ENCODE measurements at places on chromosomes 11 and 22.

GRCh38 chr11:111703576-111703975, 62.6 kb downstream of the PPP2R1B start:
- no peak for DNase-seq

DNA sequence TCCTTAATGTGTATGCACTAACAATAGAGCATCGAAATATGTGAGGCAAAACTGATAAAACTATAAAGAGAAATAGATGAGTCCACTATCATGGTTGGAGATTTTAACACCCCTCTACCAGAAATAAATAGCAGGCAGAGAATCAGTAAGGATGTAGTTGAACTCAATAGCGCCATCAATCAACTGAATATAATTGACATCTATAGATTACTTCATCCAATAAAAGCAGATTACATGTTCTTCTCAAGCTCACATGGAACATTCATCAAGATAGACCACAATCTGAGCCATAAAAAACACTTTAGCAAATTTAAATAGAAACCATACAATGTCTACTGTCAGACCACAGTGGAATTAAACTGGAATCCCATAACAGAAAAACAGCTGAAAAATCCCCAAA, 46.9 kb upstream of the NUP160 start:
- no peak for DNase-seq

- DNase-seq = peak; percentile 67
These were observed at the start of gene ZNF280B for GRCh38 chr22:22508274-22509176. Gene ZNF280B, minus strand, starts transcription at chr22:22508742. Its CDS starts 19,344 bp downstream, at chr22:22489398.

GRCh38 chr11:11155962-11156815, 196.9 kb downstream of the CSNK2A3 start:
- no peak for DNase-seq

- no peak for DNase-seq
These were observed 1.6 kb downstream of the GSTP1 start for GRCh38 chr11:67584881-67585873.

GRCh38 chr11:1238767-1239595, 16.1 kb downstream of the MUC5B start:
- no peak for DNase-seq

DNA sequence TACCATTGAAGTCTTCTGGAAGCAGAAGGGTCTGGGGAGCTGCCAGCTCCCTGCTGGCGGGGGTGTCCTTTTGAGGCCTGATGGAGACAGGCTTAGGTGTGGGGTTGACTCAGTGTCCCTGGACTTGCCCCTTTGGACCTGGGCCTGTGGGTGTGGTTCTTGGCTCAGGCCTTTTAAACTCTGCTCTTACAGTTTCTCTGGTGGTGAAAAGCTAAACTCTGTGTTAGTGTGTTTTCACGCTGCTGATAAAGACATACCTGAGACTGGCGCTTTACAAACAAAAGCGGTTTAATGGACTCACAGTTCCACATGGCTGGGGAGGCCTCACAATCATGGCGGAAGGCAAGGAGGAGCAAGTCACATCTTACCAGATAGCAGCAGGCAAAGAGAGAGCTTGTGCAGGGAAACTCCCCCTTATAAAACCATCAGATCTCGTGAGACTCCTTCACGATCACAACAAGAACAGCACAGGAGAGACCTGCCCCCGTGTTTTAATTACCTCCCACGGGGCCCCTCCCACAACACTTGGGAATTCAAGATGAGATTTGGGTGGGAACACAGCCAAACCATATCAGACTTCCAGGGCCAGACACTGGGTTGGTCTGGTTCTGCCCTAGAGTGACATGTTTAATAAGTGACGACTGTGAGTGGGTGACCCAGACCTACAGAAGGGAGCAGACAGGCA, 26.5 kb downstream of the GRAMD4 start:
- DNase-seq = no peak

GRCh38 chr11:111365722-111366559, 13.1 kb downstream of the POU2AF1 start:
- no peak for DNase-seq

- no peak for DNase-seq
These were observed 978 bp downstream of the FLI1 start for GRCh38 chr11:128694618-128695481.

DNA sequence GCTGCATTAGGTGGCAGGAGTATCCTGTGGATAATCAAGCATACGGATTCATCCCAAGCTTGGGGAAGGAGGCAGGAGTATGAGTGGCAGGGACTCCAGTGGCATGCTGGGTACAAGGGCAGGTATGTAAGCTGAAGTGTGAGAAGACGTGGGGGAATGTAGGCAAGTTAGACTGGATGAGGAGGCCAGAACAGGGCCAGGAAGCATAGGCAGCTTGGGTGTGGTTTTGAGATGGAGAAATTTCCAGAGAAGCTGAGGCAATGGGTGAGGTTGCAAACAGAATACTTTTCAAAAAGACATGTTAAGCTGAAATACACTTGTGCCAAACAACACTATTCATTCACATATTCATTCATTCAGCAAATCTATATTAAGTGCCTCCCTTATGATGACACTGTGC, 43.1 kb upstream of the AMOTL1 start:
- DNase-seq = peak; percentile 14

DNA sequence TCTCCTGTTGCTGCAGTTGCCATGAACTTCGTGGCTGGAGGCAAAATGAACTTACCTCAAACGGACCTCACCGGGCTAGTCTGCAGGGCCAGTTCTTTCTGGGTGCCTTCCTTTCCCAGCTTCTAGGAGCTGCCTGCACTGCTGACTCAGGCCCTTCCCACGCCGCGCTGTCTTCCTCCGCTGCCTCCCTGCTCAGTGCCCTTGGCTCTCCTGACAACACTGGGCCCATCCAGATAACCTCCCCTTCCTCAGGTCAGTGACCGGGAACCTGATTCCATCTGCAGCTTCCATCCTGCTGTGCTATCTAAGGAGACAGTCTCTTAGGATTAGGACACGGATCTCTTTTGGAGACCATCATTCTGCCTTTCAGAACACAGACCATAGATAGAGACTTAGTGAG, 19.3 kb downstream of the MOB2 start:
- no peak for DNase-seq

DNA sequence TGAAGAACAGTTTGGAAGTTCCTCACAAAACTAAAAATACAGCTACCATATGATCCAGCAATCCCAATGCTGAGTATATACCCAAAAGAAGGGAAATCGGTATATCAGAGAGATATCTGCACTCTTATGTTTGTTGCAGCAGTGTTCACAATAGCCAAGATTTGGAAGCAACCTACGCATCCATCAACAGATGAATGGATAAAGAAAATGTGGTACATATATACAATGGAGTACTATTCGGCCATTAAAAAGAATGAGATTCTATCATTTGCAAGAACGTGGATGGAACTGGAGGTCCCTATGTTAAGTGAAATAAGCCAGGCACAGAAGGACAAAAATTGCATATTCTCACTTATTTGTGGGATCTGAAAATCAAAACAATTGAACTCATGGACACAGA, 46.5 kb downstream of the XRRA1 start:
- no peak for DNase-seq

DNA sequence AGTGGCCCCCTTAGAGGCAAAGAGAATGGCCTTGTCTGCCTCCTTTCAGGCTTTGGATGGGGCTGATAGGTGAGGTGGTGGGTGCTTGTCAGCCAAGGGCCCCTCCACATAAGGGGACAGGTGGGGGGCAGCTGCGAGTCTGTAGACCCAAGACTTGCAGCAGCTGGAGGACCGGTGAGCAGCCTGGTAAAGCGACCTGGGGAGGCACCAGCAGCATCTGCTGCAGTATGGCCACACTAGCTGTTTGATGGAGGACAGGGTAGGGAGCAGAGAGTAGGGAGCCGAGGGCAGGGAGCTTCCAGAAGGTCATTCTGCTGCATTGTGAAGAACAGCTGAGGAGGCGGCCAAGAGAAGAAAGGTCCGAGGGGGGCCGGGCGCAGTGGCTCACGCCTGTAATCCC, 16.8 kb upstream of the MRTFA start:
- no peak for DNase-seq

DNA sequence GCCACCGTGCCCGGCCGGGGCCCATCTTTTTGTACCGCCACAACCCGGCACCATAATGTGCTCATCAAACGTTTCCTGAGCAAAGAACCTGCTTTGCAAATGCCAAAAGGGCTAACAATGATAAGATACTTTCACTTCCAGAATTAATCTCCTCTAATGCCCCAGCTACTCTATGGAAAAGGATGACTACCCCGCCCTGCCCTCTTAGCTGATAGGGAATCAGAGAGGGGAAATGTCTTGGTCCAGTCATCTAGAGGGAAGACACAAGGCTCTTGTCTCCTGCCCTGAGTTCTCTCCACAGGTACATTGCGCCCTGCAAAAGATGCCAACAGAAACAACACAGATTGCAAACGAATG, 586 bp downstream of the TTLL1 start:
- DNase-seq = peak; percentile 64

GRCh38 chr11:124584681-124585372, 15.0 kb downstream of the OR8A1 start:
- no peak for DNase-seq

GRCh38 chr22:43313890-43314474, 29.2 kb downstream of the SCUBE1 start:
- DNase-seq = no peak

DNA sequence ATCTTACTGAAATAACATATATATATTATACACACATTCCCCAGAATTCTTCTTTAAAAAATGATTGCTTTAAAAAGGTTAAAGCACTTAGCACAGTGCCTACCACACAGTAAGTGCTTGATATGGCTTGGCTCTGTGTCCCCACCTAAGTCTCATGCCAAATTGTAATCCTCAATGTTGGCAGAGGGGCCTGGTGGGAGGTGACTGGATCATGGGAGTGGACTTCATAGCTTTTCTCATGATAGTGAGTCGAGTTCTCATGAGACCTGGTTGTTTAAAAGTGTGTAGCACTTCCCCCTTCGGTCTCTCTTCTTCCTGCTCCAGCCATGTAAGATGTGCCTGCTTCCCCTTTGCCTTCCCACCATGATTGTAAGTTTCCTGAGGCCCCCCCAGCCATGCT, 6.2 kb downstream of the CRYAB start:
- peak; percentile 21 for DNase-seq

DNA sequence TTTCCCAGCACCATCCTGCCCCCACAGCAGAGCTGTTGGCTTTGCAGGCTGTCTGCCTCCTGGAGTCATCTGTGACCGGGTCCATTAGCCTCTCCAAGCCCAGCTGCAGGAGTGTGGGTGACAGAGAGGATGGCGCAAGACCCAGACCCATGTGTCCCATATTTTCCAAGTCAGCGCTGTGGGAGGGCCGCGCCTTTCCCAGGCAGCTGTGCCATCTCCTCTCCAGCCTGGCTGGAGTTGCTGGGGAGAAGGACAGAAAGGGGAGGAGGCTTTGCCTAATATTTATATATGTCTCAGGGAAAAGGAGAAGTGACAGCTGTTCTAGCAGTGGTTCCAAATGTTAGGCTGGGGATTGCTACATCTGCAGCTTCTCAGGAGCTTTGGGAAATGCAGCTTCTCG, 15.7 kb downstream of the DTX4 start:
- peak; percentile 63 for DNase-seq

DNA sequence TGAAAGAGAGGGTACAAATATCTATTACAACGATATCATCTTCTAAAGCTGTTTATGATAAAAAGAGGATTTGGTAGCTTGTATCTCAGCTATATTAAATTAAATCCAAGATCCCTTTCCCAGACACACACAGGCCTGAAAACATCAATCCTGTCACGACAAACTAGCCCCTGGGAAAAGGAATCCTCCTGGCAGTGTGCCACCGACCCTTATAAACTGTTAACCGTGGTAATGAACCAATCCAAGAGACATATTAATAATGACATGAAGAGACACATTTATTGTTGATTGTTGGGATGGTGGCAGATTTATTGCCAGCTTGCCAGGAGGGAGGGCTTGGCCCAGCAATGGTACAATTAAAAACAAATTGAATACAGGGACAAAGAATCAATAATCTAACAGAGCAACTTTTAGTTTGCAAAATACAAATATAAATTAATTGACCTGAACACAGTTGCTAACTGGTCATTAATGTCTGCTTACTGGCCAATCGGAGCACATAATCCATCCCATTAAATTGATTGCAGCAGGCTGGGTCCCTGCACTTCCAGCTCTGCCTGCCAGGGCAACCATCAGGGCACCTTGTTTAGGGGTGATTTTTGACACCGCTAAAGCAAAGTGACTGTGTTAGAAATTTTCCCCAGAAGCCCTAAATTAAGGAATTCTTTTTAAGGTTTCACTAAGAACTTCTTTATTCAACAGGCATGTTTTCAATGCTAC, 887.6 kb downstream of the OPCML start:
- no peak for DNase-seq

DNA sequence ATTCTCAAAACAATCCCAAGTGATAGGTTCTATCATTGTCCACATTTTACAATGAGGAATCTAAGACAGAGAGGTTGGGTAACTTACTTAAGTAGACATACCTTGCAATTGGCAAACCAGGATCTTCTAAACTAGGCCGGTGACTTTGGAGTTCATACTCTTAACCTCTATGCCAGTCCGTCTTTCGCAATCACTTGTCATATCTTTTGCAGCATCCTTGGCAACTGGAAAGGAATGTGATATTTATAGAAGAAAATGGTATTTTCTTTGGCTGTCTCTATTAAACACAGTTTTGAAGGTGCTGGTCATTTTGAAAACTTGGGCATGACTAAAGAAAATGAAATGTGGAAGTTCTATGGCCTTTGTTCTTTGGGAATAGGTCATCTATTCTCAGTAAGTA, 556.5 kb downstream of the NELL1 start:
- no peak for DNase-seq

GRCh38 chr11:131658414-131658813, 288.0 kb downstream of the NTM start:
- no peak for DNase-seq

DNA sequence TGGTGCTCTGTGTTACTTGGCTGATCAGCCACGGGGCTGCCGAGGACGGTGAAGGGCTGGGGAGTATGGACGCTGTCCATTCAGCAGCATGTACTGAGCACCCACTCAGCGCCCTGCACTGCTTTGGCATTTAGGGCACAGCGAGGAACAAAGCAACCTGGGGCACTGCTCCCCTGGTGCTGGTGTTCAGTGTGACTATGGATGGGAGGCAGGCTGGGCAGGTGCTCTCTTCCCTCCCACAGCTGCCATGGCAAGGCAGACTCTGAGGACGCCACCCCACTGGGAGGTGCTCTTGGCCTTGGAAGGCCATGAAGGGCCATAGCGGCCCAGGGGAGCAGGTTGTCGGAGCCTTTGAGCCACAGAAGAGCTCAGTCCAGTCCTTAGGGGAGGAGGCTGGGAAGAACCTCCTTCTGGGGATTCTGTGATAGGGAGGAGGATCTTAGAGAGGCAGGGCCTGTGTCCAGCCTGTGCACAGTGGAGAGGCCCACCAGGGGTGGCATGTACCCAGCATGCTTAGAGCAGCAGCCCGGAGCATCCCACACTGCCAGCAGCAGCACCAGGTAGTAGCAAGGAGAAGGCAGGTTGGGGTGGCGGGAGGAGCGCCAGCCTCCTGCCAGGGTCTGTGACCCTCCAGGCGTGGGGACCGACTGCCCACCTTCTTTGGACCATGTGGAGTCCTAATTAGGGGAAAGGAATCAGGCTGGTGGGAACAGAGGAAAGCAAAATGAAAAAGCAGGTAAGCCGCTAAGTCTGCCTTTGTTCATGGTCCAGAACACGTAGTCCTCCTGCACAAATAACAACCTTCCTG, 141.8 kb downstream of the MPPED1 start:
- no peak for DNase-seq

- DNase-seq = no peak
These were observed 610.3 kb downstream of the TBC1D22A start for GRCh38 chr22:47372596-47373385.
